ENCODE measurements at places on chromosomes 4 and X.
A peak's percentile ranks its signal among the peaks of the same experiment; 100 is the strongest.

GRCh38 chr4:184689681-184690080 lies 40.1 kb downstream of the PRIMPOL start:
- DNase-seq: no peak

GRCh38 chr4:138685316-138685715 lies 330.3 kb upstream of the NOCT start:
- DNase-seq: no peak

DNA sequence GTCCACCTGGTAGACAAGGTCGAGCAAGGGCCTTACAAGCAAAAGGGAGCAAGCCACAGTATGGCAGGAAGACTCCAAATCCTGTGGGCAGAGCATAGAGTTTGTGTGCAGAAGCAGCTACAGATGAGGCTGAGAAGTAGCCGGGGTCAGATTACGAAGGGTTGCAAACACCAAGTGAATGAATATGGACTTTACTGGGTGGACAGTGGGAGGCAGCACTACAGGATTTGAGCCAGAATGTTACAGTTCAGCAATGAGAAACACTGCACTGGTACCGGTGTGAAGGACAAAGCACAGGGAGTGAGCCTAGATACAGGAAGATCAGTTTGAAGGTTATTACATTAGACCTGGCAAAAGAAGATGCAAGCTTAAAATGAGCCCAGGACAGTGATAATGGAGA lies 46.1 kb upstream of the HOPX start:
- DNase-seq: no peak

GRCh38 chr4:5237086-5237660 lies 185.9 kb downstream of the STK32B start:
- no peak for DNase-seq

DNA sequence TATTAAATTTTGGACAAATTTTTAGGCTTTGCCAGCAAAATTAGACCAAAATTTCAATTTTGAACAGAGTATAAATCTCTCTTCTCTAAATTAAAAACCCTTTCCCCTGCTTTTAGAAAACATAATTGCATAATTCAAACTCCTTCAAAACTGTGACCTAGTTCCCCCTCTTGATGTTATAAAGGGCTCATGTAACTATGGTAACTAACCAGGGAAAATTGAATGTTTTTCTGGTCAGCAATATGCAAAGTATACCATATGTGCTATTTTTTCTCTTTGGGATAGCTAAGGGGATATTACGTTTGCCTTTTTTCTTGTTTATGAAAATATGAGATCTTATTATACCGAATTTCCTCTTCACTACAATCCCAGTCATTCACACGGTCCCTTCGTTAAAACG lies 5.1 kb upstream of the ING2 start:
- DNase-seq: no peak

DNA sequence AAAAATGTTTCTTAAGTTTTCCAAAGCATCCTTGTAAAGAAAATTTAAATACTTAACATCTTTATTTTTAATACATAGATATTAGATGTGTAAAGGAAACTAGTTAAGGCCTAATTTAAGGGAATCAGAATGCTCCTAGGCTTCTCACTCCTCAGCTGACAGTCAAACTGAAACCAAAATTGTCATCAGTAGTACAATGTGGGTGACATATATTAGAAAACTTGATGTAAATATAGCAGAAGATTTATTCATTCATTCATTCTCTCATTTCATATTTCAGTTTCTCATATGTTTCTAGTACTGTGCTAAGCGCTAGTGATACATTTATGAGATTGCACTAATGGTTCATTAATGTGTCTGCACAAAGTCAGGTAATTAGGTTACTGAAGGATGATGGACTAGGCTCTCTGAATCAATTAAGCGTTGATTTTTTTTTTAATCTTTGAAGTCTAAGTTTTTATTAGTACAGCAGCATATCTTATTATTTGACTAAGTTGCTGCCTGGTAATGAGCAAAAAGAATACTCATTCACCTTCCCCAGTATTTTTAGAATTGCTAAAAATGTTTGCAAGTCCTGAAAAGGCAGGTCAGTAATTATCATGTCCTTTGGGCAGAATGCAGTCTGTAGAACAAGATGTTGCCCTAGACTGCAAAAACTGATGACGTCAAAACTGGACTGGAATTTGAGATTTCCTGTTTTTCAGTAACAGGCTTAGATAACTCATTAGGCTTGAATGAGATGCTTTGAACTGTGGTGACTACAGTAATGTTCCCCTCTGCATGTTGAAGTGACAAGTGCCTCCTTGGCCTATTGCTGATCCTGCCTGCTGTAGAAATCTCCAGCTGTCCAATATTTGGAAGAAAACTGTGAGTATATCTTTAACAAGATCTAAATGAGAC lies 128.7 kb downstream of the ARHGAP24 start:
- DNase-seq: no peak

DNA sequence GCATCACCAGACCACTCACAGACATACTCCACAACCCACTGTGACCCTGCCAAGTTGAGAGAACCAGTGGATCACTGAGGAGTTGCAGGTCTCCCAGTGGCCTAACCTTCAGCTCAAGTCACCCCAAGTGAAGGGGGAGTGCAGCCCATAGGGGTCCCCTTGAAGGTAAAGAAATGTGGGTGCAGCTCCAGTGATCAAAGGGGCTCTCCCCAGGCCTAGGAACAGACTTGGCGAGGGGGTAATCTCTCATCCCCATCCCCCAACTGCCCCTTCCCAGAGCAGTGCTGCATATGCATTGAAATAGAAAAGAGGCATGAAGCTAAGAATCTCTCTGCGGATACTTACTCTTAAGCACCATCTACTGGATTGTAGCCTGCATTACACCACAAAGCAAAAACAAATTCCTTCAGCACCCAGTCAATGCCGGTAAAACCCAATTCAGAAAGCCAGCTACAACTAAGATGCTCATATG lies 27.0 kb downstream of the MAGEE1 start:
- peak; percentile 15 for DNase-seq

- DNase-seq: no peak
These were observed 11.4 kb downstream of the SYN1 start for GRCh38 chrX:47608130-47608810.

DNA sequence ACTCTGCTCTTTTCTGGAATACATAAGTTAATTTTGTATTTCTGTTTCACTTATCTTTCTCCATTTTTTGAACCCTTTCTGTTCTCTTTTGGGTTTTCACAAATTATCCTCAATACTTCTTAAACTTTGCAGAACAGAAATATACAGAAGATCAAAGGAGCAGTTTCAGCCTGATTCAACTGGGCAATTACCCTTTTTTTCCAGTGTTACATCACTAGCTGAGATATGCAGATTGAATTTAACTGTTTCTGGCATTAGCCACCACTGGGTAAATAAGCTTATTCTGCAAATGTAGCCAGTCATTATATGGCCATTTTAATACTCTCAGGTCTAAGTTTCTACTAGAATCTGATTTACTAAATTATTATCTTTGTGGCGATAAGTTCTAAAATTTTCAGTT lies 66.9 kb upstream of the GRID2 start:
- peak; percentile 70 for DNase-seq

DNA sequence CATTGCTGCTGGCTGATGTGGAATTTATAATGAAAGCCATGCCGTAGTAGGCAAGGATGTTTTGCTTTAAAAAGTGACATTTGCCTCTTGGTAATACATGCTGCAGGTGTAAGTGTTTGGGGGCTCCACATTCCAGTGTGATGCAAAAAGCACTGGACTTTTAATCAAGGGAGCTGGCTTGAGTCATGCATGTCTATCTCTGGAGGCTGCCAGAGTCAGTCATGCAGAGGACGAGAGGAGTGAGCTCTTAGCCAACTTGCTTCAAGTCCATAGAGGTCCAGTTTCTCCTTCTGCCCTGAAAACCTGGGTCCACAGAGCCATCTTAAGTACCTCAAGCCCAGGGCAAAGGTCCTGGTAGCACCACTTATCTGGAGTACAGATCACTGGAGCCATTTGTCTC lies 11.6 kb upstream of the CXCL13 start:
- DNase-seq: no peak

DNA sequence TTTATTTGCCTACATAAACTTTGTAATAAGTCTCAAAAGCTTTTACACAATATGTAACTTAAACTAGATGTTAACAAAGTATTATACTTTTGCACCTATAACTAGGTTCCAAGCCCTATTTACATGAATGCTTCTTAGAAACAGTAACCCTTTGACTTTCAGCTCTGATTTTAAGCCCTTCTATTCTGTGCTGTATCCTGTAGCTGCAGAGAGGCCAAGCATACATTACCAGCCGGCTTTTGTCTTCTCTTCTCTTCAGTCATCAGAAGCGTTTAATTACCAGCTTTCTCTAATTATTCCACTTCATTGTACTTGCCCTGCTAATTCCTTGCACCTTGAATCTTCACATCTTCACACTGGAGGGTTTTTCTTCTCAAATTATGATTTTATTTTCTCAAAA lies 403.1 kb downstream of the PDGFC start:
- DNase-seq: no peak

DNA sequence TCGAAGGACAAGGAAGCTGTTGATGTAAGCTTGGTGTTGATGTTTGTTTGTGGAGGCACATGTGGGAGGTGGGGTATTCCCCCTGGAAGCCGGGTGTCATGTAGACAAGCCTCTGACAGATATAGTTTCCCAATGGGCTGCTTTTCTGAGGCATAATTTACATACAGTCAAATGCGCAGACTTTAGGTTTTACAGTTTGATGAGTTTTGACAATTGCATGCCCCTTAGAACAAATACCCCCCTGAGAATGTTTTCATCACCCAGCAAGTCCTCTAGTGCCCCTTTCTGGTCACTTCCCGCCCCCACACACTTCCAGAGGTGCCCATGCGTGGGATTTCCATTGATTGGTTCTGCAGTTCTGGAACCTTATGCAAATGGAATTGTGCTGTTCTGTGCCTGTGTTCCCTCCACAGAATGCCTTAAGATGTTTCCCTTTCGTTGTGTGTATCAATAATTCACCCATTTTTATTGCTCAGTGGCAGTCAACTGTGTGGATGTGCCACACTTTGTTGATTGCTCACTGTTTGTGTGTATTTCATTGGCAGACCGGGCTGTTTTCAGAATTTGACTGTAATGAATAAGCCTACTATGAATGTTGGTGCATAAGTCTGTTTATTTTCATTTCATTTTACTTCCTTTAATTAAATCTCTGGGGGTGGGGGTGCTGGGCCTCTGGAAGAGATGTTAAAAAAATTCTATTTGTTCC lies 8.5 kb downstream of the EVC start:
- DNase-seq: no peak

DNA sequence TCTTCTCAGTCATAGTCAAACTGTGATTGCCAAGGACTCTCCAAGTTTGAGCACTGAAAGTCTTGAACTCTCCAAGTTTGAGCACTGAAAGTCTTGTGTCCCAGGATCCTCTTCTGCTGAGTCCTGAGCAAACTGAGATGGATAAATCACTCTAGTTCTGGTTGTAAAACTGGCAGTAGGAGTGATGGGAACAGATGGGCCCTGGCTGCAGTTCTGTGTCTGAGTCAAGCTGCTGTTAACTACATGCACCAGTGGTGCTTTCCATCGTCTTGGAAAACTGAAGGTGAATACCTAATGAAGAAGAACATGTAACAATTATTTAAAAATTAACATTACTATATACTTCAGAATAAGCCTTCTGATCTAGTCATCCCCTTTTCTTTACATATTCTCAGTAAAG lies 27.6 kb upstream of the KCNIP4 start:
- no peak for DNase-seq

DNA sequence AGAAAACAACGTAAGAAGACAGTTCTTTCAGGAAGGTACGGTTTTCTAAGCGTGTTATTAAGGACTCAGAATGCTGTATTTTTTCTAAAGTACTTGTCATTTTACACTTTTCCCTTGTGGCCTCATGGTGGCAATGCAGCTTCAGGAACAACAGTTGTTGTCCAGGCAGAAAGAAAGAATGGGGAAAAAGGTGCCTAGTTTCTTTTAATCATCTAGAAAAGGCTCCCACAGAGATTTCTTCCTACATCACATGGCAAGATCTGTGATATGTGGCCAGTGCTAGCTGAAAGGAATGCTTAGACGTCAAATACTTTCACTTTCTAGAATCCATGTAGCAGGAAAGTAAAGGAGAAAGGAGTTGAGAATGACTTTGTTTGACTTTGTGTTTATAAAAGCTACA lies 49.0 kb upstream of the TRAM1L1 start:
- DNase-seq: peak; percentile 61

GRCh38 chr4:141352331-141352730 lies 131.6 kb downstream of the ZNF330 start:
- no peak for DNase-seq

GRCh38 chr4:70935038-70935695 lies 33.0 kb downstream of the MOB1B start:
- no peak for DNase-seq

DNA sequence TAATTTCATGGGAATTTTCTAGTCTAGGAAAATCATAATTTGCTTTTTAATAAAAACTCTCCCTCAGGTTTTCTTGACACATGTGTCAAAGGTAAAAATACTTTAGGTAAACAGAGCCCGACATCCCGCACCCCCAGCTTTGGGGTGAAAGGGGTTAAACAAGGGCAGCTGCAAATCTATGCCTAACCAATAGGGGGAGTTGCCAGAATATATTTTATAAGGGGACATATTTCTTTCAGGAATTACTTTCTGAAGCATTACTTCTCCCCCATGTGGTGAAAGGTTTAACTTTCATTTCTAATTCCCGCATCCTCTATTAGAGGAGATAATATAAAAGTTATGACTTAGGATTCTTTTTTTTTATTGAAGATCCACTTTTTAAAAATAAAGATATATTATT lies 53.9 kb upstream of the HEPH start:
- DNase-seq: peak; percentile 2

DNA sequence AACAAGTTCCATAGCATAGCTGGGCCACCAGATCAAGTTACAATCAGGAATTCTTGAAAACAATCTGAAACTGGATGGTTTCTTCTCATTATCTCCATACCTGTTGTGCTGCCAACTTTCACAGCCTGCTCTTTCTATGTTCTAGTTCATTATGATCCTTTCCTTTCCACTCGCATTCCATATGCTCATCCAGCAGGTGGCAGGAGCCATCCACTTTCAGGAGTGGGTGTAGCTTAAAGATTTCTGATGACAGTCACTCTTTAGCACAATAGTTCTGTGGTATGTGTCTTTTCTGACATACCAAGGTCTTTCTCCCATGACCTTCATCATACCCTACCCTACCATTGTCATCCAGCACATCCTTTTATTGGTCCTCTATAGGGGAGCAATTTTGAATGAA lies 46.4 kb downstream of the PAGE2 start:
- peak; percentile 42 for DNase-seq

GRCh38 chr4:40484346-40485090 lies 145.1 kb downstream of the RBM47 start:
- no peak for DNase-seq

GRCh38 chr4:79205121-79205520 lies 120.7 kb downstream of the NAA11 start:
- DNase-seq: no peak

GRCh38 chrX:40093586-40093985 lies 4.2 kb downstream of the BCOR start:
- DNase-seq: no peak

All from cardiac muscle cell (in vitro differentiated cells and primary cell).